ENCODE measurements at places on chromosomes 3 and 15.
A peak's percentile ranks its signal among the peaks of the same experiment; 100 is the strongest.

DNA sequence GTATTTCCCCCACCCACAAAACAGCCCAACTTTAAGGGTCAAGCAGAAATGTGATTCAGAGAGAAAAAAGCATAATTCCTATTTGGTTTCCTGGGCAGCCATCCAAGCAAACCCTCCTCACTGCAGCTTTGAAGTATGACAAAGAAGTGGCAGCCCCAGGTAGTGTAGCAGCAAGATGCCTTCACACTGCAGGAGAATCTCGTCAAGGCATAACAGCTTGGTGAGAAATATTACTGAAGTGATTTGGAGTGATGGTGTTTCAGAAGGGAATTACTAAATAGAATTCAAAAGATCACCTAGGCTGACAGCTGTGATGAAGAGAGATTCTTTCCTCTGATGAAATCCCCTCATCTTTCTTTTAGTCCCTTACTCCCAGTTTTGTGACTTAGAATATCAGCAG, 173.9 kb downstream of the PYDC2 start:
- DNase-seq = no peak

- no peak for DNase-seq
Measured at GRCh38 chr3:48661501-48662144, 1.1 kb downstream of the CELSR3 start.

DNA sequence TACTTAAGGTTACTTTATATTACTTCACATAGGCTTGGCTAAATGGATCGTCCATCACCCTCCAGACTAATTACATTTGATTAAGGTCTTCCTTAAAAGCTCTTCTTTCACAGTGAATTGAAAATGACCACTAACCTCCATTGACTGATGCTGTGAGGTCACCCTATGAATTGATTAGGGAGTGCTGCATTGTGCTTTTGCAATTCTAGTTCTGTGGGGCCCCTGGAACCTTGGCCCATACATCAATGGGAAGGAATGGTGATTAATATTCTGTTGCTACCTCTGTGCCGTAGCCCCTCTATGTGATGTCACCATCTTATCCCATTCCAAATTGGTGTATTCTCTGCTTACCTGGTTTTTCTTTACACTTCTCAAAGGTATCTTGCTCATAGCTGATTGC, 682.2 kb downstream of the SQOR start:
- DNase-seq = no peak

DNA sequence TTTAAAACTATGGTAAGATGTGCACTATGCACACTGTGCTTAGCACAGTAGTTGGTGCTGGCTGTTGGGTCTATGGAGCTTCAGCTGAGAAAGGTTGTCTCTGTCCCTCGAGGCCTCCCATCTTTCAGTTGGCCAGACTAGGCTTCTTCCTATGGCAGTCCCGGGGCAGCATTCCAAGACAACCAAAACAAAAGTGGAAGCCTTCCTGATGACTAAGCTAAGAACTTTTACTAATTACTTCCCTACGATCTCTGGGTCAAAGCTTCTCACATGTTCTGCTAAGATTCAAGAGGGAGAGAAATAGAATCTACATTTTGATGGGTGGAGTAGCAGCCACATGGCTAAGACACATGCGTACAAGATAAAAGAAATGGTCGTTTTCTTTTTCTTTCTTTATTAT, 342.8 kb downstream of the TUSC7 start:
- peak; percentile 67 for DNase-seq

- no peak for DNase-seq
Measured at GRCh38 chr3:2876362-2876761, 233.8 kb downstream of the IL5RA start.

GRCh38 chr15:80502782-80503181, 98.6 kb downstream of the ARNT2 start:
- no peak for DNase-seq

GRCh38 chr3:122974764-122975162, 52.8 kb downstream of the SEMA5B start:
- DNase-seq = no peak

DNA sequence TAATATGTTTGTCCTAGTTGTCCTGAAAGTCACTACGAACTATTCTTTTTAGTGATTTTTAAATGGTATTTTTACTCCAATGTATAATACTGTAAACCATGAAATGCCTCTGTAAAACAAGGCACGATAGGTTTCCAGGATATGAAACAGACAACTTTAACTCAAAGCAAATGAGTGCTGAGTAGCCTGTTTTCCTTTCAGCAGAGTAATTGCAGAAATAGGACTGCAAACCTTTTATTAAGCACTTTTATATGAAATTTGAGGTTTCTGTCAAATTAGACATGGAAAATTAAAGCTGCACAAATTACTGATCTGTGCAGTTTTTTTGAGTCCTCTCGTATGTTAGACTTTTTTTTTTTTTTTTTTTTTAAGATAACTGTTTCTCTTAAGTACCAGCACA, 16.2 kb downstream of the AKAP13 start:
- DNase-seq = no peak

DNA sequence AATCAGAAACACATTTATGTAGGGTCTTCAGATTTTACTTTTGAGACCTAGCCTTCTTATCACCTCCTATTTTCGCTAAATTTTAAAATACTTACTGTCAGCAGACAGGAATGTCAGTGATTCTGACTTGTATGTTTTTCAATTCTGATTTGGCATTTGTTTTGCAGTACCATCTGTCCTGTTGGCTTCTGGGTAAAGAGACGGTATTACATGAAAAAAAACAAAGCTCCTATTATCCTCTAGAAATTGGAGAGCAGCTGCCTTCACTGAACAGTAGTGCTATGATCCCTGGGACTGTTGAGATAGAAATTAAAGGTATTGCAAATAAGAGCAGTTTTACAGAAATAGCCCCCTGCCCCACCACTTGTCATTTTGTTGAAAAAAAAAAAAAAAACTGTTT, 8.4 kb downstream of the ARMC8 start:
- no peak for DNase-seq

DNA sequence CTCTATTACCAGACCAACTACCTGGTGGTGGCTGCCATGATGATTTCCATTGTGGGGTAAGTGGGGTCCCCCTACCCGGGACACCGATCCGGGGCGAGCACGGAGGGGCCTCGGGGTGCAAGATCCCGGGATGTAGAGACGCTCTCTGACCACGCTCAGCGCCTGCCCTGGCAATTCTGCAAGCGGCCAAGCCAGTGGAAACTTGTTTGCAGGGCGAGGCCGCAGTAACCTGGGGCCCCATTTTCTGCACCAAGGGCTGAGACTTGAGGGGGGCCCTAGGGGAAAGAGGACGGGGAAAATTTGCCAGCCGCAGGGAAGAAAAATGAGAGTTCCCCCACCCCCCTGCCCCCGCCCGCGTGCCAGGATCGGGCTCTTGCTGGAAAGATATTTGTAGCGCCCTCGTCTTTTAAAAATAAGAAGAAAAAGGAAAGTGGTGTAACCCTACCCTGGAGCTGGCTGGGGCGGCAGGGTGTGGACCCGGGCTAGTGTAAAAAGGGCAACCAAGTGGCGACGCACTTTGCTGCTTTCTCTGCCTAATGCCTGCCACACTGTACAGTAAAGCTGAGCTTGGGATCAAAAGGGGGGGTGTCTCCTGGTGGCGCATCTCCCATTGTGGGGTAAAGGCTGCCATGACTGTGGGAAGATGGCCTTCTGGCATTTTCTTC, 563 bp downstream of the ARL6IP5 start:
- DNase-seq = no peak

DNA sequence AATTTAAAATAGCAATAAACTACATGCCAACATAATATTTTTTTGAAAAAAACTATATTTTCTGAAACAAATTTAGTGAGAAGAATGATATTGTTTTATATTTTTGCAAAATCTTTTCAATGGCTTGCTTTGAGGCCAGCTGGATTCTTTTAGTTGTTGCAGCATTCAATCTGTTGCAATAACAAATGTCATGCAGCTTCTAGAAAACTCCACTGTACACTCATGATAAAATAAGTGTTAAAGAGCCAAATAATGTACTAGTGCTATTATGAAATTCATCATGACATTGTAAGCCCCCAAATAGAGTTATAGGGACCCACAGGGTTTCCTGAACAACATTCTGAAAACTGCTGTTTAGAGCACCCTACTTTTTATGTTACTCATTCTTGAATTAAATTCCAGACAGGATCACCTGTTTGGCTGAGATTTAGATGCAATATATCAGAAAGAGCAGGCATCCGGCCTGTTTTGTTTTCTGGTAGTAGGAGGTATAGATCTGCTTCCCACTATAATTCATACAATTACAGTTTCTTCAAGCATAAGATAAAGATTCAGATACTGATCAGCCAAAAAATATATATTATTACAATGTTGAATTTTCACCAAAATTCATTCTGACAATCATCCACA, 703.0 kb upstream of the ZNF385D start:
- no peak for DNase-seq

- no peak for DNase-seq
Measured at GRCh38 chr3:188257384-188258026, 103.5 kb downstream of the LPP start.

DNA sequence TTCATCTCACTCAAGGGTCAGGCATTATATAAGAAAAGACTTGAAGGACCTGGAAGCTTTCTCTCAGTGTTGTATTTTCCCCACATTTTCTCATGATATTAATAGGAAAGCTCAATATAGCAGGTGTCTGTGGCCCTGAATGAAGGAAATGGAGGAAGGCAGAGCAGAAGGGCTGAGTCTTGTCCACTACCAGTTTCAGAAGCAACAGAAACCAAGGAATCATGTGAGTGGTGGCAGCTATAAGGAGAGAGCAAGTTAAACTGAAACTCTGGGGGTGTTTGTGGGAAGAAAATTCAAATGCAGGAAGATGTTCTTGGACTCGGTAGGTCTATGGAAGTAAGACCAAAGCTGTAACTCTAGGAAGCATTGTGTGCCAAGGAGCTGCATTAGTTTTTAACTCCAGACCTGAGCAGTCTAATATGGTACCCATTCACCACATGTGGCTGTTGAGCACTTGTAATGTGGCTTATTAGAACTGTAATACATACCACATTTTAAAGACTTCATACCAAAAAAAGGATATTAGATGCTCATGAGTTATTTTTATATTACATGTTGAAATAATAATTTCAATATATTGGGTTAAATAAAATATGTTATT, 278.8 kb upstream of the GADL1 start:
- no peak for DNase-seq

GRCh38 chr15:72835294-72835890, 51.8 kb upstream of the ADPGK start:
- no peak for DNase-seq

DNA sequence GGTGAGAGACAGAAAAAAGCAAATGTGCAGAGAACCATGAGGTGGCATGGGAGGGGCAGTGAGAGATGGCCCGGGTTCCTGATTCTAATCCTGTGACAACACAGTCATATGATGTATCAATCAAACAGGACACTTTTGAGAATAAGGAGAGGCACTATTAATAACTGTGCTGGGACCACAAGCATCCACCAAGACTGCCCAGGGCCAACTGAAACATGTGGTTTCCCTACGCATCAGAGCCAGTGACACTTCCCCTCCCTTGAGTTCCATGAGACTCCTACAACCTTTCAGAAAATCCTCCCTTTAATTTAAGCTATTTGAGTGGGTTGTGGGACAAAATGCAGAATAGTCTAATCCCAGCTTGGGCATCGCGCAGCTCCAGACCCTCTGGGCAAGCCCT, 17.4 kb downstream of the SH3BP5 start:
- DNase-seq = no peak

GRCh38 chr3:51283421-51283820, 101.7 kb upstream of the MANF start:
- DNase-seq = no peak
